ENCODE measurements at places on chromosomes 2 and 18.

DNA sequence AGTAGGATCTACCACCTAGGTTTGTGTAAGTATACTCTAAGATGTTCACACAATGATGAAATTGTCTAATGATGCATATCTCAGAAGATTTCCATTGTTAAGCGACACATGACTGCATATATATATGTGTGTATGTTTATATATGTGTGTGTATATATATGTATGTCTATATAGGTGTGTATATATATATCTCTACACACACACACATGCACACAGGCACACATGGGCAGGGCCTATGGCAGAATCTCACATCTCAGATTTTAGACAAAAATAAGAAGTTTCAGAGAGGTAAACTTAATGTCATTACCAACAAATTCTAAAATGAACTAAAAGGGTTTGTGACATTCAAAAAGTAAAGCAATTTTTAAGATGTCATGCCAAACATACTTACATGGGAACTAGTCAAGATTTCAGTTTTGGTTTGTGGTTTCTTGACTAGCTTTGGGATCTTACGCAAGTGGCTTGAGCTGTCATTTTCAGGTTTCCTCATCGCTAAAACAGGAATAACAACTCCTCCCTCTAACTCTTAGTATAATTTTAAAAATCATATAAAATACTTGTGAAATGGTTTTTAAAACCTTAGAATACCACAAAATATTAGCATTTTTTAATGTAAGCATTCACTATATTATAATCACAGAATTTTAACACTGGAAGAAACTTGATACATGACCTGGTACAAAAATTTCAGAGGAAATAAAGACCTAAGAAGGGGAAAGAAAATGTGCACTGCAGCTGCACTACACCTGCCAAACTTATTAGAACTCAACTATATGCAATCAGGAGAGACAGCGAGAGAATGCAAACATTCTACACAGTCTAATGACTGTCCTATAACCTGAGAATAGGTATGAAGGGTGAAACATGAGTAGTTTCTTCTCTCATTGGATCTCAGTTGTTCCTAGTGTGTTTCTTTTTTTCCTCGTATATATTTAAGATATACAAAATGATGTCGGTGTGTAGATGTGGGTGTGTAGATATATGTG lies 75.7 kb downstream of the TTC21B start:
- DNase-seq, result no peak

DNA sequence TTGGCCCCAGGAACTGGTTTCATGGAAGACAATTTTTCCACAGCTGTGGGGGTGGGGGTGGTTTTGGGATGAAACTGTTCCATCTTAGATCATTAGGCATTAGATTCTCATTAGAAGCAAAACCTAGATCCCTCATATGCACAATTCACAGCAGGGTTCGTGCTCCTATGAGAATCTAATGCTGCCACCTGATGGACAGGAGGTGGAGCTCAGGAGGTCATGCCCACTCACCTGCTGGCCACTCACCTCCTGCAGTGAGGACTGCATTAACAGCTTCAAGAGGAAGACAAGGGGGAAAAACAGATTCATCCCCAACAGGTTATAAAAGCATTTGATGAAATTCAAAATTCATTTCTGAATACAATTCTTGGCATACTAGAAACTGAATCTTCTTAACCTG lies 38.5 kb downstream of the THAP4 start:
- DNase-seq, result no peak

DNA sequence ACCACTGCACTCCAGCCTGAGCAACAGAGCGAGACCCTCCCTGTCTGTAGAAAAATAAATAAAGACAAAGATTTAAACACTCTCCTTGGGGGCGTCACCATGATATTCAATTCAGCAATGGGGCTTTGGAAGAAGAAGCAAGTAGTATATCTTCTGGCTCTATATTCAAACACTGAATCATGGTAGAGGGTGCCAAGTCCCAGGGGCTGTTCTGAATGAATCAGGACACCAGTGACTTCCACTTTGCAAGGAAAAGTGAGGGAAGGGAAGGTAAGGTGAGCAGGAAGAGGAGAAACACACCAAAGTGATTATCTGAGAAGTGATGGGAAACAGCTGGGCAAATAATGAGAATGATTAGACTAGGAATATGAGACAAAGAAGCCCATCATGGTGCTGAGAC lies 80.5 kb downstream of the AAK1 start:
- no peak for DNase-seq

DNA sequence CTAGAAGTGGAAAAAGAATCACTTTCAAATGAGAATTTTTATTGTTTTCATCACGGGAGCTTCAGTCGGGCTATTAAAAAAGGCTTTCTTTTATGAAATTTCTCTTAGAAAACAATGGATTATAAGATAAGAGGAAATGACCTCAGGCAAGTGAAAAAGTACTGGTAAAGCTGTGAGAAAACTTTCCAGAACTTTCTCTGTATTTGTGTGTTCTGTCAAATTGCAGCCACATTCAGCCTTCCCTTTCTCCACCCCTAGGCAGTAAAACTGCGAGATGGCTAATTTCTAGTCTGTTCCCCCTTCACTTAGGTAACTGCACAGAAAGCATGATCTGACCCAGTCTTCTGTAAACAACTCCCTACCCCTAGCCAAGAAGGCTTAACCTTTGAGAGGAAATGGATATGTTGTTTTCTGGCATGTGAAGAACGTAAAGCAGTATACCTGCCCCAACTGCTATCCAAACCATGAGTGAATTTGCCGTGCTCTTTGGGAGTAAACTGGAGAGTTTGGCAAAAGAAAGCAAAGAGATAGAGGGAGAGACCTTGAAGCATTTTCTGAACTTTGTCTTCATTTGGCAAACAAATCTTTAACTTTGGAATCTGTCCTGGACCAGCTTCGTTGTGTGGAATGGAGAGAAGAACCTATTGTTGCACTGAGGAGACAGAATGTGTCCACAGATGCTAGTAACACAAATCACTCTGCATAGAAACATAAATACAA lies 105.4 kb downstream of the ETAA1 start:
- DNase-seq, result no peak

DNA sequence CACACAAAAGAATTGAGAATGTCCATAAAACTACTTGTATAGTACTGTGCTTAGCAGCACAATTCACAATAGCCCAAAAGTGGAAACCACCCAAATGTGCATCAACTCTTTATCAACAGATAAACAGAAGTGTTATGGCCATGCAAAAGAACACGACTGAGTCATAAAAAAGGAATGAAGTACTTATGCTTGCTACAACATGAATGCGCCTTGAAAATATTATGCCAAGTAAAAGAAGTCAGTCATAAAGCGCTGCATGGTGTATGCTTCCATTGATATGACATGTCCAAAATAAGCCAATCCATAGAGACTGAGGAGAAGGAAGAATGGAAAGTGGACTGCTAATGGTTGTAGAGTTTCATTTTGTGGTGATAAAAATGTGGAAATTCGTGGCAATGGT lies 12.1 kb upstream of the MAP2 start:
- DNase-seq, result no peak

DNA sequence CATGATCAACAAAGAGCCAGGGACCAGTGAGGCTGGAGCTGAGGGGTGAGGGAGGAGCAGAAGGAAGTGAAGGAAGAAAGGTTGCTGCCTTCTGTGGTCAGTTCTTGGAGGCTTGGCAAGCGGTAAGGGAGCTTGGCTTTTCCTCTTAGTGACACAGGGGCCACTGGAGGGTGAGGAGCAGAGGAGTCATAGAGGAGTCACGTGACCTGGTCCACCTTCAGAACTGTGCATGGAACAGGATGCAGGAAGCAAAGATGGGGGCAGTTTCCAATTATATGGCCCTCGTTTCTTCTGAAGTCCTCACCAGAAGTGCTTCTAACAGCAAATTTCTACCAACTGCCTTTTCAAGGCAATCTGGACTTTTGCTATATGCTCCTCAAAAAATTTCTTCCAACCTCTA lies 326.9 kb upstream of the SMIM21 start:
- no peak for DNase-seq

DNA sequence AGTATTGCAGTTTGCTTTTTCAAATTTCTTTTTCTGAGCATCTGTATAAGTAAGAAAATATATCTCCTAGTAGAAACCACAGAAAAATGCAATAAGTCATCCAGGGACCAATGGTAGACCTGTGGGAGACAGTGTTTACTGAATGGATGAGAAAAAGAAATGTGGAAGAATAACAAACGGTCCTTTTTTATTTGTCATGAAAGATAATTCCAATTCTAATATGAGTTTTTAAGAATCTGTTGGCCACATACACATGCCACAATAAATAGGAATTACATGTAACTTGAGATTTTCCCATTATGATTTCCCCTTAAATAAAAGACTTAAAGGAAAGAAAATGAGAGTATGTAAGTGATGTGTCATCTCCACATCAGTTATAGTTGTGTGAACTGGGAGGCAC lies 107.7 kb upstream of the RAB27B start:
- no peak for DNase-seq

All from BJ (cell line).